ENCODE measurements at places on chromosomes 3 and 15.

DNA sequence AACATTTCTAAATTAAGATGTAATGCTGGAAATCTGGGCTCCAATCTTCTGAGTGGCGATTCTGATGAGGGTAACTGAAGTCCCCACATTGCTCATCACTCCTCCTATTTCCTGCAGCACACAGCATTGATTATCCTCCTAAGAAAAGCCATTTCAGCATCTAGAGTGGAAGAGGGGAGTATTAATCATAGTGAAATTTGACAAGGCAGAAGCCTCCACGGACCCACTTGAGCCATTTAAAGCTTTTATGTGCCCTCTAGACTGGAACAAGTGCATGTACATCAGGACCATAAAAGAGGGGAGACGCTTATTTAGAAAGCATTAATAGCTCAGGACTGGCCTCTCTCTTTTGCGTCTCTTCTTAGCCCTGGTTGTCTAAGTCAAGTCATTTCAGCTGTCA lies 25.8 kb downstream of the AQP9 start:
- no peak for DNase-seq

DNA sequence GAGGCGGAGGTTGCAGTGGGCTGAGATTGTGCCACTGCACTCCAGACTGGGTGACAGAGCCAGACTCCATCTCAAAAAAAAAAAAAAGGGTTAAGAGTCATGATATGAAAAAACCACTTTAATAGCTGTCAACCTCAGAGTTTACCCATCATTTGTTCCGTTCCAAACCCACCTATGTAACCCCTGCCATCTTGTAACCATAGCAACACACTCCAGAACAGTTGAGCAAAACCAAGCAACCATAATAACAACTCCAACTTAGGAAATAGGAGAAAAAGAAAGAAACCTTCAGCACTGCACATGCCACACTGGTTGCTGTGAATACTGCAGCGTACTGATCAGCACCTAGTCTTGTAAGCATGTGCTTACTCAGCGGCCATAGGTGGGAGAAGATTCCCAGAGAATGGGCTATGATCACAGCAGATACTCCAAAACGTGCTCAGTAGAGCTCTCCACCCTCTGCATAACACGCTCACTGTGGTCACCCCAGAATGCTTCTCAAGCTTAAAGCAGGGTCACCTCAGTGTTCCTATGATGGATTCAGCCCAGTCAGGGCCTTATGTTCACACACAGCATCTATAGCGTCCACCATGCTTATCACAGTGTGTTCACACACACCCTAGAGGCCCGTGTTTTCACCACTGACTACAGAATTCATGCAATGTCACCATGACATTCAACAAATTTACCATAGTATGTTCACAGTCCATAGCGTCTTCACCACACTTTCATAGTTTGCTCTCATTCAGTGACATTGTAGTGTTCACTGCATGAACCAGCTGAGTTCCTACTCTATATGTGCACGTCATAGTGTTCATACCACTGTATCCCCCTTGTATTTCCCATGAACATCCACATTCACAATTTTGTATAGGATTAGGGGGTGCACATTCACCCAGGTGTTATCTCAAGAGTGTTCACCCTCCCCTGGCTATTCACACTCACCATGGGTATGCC lies 6.5 kb upstream of the CILP start:
- DNase-seq, result no peak

DNA sequence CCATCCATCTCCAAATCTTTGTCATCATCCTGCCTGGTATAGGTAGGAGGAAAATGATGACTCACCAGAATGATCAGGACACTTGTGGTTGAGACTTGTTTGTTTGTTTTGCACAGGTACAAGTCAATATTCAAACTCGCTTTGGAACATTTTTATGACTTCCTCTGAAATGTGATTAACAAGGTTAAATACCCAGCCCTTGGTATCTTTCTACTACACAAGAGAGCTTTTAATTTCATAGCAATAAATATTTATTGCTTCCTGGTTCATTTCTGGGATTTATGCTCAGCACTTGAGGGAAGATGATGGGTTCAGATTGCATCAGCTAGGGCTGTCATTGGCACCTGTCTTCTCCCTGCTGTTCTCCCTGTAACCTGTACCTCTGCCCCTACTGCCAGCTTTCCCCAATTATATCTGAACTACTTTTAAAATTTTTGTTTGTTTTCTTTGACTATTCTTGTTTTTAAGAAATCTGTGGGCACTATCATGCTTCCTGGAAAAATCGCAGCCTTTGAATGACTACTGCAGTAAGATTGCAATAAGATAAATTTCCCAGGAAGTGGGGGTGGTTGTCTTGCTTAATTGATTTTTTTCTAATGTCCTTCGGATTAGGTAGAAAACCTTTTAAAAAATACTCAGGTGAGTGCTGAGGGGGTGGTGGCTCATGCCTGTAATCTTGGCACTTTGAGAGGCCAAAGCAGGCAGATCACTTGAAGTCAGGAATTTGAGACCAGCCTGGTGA lies 24.3 kb upstream of the GCNT3 start:
- no peak for DNase-seq

DNA sequence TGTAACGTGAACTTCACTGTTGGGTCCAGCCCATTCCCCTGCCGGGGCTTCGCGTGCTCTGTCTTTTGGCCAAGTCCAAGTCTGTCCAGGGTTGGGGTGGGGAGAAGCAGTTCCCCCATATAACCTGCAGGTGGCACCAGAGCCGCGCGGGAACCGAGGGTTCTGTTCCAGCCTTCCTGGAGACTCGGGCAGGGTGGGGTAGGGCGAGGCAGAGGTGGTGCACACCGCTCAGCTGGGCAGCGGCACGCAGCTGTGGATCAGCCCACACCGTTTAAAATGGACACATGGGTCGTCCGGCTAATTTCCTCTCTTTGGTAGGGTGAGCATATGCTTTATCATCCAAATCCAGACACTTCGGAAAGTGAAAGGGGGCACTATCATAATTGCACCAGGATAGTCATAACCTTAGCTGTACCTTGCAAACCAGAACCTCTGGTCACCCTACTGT lies 118.1 kb downstream of the TBC1D2B start:
- DNase-seq, result no peak

- no peak for DNase-seq
Measured at GRCh38 chr15:55197362-55197705, 593 bp upstream of the RSL24D1 start.

DNA sequence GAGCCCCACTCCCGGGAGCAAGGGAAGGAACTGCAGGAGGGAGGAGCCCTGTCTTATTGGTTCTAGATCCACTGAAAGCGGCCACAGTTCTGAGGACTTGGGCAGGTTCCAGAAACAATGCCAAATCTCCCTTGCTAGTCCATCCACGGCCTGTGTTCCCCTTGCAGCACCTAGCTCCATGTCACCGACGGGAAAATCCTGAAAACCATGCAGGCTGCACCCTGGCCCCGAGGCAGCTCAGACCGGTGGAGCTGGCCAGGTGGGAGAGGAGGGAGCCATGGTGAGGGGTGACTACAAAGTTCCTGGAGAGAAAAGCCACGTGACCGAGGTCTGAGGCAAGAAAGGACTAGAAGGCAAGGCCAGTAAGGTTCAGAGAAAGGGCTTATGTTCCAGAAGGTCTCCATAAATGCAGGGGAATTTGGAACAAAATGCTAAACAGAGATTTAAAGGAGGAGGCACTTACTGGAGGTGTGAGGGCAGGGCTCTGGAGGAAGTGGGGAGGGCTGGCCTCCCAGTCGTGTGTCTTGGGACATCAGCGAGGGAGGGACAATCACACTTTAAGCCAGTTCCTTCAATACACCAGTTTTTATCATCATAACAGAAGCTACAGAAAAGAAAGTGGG lies 5.4 kb downstream of the MGLL start:
- no peak for DNase-seq

DNA sequence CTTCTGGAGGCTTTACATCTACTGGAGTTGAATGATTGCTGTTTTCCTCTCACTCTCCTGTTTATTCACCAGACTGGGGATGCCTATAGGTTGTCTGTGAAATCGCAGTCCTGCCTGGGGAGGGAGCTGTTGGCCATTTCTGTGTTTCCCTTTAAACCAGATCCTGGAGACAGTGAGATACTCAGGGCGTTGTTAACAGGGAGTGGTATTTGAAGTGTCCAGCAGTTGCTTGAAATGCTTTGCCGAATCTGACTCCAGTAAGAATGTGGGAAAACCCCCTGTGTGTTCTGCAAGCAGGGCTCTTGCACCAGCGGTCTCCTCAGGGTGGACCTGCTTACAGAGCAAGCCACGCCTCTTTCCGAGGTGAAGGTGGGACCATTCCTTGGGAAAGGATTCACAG lies 4.3 kb upstream of the LRRK1 start:
- no peak for DNase-seq

GRCh38 chr3:45932112-45932511 lies 11.2 kb upstream of the CXCR6 start:
- no peak for DNase-seq

DNA sequence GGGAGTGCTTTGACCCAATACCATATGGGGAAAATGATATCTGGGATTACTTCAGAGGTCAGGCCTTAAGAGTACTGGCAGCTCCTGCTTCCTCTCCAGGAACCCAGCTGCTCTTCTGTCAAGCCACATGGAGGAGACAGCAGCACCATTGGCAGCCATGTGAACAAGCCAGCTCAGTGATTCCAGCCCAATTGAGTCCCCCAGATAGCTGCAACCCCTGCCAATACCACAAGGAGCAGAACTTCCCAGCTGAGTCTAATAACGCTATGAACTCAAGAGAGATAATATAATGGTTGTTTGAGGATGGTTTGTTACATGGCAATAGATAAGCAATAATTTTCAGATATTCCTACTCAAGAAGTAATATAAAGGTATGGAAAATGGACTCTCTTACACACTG lies 126.8 kb upstream of the CPNE4 start:
- DNase-seq, result no peak

- no peak for DNase-seq
Measured at GRCh38 chr3:62368705-62369475, 4.5 kb downstream of the FEZF2 start.

- no peak for DNase-seq
Measured at GRCh38 chr15:40313531-40314398, 6.0 kb upstream of the PLCB2 start.

DNA sequence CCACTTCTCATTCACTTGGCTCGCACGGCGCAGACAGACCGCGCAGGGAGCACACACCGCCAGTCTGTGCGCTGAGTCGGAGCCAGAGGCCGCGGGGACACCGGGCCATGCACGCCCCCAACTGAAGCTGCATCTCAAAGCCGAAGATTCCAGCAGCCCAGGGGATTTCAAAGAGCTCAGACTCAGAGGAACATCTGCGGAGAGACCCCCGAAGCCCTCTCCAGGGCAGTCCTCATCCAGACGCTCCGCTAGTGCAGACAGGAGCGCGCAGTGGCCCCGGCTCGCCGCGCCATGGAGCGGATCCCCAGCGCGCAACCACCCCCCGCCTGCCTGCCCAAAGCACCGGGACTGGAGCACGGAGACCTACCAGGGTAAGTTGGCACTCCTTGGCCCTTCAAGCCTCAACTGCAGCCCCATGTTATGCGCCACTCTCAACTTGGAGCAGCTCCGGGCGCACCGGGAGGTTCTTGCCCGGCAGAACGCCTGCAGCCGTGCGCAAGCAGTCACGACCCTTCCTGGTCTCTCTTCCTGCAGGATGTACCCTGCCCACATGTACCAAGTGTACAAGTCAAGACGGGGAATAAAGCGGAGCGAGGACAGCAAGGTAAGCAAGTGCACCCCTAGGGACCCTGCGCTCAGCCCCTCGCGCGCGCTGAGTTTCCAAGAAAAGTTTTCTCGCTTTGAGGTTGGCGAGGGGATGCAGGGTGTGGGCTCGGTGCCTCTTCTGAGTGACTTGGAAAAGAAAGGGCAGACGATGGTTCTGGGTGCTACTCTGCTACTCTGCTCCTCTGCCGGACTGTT lies at the start of gene BHLHE40:
Gene BHLHE40 (plus strand): TSS at position 10 of the 801 bp plus-strand sequence. CDS start 282 bp downstream, at position 292.
- DNase-seq, result no peak

All from astrocyte of the cerebellum (primary cell).